Heart left ventricle (tissue), 16 donors: ENCODE measurements at places on chromosomes 16 and 17. TPM values are rescaled to one million over a fixed set of nuclear protein-coding genes. Genes with fewer than 3 reads are reported as not detected.

Gene EVI2B
- 2.1 TPM for total RNA-seq

Gene HOXB6
- total RNA-seq: 0.33 TPM

Gene SLC9A5
- total RNA-seq: 0.81 TPM

Gene SALL1
- not detected for total RNA-seq

Gene KCNG4
- total RNA-seq: not detected

Gene KRT40
- not detected for total RNA-seq

Gene TP53TG3D
- 0.38 TPM for total RNA-seq

Gene KCTD11
- total RNA-seq: 5.9 TPM

Gene CD300LB
- 0.57 TPM for total RNA-seq

Gene BHLHA9
- total RNA-seq: not detected

Gene MLYCD
- 38.4 TPM for total RNA-seq

Gene RGS11
- total RNA-seq: 11.8 TPM

Gene CLEC19A
- not detected for total RNA-seq

Gene MT1M
- total RNA-seq: 7.8 TPM

Gene RAC3
- 1.0 TPM for total RNA-seq

DNA sequence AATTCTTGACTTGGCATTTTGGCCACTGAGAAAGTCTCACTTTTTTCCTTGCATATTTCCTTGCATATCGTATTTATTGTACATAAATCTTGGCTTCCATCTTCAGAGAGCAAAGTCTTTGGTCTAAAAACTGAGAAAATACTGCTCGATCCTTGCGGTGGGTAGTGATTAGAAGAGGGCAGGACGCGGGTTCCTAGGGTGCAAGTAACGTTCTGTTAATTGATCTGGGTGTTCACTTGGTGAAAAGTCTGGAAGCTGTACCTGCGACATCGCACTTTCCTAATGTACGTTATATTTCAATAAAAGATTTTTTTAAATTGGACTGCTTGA lies 758 bp upstream of the UBALD2 start:
- DNase-seq: no peak

- no peak for DNase-seq
Observed at GRCh38 chr16:89140981-89141883, 30.3 kb upstream of the CDH15 start.

DNA sequence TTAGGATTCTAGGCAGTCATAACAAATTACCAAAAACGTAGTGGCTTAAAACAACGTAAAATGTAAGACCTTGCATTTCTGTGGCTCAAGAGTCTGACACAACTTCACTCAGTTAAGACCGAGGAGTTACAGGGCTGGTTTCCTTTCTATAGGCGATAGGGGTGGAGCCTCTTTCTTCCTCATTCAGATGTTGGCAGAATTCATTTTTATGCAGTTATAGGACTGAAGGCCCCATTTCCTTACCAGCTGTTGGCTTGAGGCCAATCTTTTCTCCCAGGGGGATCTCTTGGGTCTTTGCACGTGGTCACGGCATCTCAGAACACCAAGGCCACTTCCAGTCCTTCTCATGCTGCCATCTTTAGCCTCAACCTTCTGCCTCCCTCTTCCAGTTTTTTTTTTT lies 145.2 kb downstream of the KCNJ2 start:
- DNase-seq: no peak

DNA sequence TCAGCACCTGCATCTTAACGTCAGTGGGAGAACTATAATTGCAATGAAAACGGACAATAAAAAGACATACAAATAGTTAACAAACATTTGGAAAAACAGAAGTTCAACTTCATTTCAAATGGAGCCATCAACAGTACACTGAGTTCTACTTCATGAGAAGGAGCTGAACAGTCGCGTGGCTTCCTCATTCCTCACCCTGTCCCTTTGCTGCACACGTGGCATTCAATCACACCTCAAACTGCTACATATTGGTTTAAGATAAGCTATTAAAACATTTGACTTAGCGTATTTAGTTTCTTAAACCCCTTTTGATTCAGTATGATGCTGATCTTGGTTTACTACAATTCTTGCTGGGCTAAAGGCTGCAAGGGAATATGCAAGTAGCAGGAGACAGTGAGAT lies 76.8 kb downstream of the CDK5R1 start:
- DNase-seq: no peak

DNA sequence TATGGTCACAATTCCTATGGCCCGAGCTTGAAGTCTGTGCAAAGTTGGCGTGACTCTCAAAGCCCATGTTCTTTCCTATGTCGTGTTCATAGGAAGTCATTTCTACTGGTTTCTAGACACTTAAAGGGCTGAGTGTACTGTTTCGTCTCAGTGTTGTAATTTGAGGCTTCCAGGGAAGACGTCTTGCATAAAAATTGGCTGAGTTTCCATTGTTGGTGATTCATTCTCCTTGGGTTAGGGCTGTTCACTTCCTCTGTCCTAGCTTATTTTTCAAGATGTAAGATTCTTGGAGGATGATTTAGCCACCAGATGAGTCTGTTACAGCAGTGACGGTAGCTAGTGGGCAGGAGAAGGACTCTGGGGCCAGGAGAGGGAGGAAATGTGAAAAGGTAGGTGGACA lies 43.1 kb downstream of the PIK3R5 start:
- no peak for DNase-seq

GRCh38 chr17:28901866-28902818 lies 737 bp downstream of the DHRS13 start:
- DNase-seq: no peak

DNA sequence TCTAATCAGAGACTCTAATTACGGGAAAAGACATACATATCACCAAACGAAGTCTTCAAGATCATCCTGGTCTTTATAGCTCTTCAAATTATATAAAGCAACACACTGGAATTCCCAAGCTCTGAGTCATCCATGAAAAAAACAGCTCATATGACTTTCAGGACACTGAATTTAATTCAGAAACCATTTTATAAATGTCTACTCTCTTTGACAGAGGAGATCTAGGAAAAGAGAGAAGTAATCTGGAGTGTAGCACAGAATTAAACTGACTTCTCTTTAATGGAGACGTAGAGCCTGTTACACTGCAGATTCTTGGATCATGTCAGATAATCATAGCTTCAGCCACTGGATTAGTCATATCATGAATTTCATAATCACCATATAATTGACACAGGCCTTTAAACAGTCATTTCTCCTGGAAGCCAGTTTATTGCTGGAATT lies 86.8 kb upstream of the WSB1 start:
- DNase-seq: no peak

GRCh38 chr17:13813347-13814240 lies 211.9 kb upstream of the HS3ST3A1 start:
- DNase-seq: no peak

DNA sequence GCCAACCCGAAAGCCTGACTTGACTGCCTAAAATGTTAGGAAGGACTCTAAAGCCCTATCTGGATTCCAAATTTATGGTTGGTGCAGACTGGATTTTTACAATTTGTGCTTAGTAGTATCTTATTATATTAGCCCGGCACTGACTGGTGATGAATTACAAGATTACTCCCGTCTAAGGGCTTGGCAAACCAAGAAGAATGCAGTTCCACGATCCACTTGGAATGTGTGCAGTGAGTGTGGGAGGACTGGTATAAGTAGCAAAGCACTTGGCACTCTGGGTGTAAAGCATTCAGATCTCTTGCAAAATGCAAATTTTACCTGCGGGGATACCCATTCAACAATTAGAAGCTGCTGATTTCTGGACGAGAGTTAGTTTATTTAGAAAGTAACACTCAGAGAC lies 539.4 kb downstream of the MAF start:
- no peak for DNase-seq

DNA sequence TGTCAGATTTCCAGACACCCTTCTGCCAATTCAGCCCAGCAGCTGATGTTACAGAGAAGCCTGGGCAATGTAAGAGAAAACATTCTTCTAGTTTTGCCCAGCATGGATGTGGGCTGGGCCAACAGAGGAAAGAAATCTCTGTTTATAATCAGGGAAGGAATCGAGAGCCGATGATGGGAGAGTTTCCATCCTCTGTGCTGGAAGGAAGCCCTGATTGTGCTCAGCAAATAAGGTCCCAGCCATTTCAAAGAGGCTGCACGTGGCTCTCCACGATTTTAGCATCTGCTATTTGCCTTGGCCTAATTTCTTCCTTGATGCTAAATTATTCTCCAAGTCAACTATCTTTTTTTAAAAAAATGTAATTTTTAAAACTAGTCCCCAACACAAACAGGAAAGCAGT lies 70.0 kb downstream of the IRX6 start:
- DNase-seq: no peak

- peak; percentile 83 for DNase-seq
Observed at GRCh38 chr17:49497148-49498028, 2.3 kb downstream of the NGFR start.

DNA sequence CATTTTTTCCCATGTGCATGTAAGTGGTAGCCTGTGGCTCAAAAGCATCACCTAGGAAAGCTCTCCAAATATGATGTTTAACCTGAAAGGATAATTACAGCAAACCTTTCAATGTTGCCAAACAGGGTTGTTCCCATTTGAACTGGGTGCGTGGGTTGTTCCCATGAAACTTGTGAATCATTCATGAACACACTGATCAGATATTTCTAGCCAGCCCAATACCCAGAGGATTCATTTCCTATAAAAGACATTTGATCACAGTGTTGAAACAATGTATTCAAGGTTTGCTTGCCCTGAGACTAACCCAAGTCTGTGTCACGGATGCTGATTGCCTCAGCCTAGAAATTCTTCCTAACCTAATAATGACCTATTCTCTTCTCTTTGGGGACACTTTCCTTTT lies 12.9 kb downstream of the KRT39 start:
- no peak for DNase-seq

GRCh38 chr16:85840395-85840794 lies 40.9 kb downstream of the COX4I1 start:
- DNase-seq: no peak

DNA sequence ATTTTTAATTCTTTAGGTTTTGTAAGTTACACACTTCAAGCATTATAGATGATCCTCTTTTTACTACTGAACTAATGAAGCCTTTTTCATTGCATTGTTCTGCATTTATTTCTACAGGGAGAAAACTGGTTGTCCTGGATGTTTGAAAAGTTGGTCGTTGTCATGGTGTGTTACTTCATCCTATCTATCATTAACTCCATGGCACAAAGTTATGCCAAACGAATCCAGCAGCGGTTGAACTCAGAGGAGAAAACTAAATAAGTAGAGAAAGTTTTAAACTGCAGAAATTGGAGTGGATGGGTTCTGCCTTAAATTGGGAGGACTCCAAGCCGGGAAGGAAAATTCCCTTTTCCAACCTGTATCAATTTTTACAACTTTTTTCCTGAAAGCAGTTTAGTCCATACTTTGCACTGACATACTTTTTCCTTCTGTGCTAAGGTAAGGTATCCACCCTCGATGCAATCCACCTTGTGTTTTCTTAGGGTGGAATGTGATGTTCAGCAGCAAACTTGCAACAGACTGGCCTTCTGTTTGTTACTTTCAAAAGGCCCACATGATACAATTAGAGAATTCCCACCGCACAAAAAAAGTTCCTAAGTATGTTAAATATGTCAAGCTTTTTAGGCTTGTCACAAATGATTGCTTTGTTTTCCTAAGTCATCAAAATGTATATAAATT lies 53.0 kb downstream of the TUBD1 start:
- no peak for DNase-seq

DNA sequence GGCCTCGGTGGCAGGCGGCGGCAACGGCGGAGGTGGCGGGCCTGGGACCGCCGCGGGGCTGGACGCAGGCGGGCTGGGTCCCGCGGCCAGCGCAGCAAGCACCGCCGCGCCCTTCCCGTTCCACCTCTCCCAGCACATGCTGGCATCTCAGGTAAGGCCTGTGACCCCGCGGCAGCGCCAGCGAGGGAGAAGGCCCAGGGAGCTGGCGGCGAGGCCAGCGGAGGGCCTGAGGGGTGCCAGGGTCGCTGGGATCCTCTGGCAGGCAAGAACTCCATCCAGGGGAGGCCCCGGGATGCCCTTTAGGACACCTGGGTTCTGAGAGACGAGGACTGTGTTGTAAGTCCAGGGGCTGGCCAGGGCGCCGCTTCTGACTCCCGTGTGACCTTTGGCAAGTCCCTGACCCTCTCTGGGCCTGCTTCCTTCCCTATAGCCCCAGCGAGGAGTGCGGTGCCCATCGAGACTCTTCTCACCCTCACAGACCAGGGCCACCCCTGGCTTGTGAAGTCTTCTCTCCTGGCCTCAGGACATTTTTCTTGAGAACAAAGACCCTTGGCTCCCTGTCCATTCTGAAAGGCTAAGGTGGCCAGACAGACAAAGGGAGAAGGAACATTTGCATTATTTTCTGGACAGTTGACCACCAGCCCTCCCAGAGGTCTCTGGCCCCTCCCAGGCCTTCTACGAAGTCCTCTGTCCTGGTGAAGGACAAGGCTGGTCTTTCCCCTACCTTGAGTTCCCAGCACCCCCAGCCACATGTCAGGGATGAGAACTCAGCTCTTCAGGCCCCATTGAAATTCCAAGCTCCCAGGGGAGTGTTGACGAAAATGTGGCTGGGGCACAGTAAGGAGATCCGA lies 6.3 kb downstream of the TBX2 start:
- peak; percentile 24 for DNase-seq

- DNase-seq: no peak
Observed at GRCh38 chr17:60819447-60820130, 141.9 kb downstream of the BCAS3 start.

GRCh38 chr17:37488009-37488604 lies 1.6 kb upstream of the DUSP14 start:
- no peak for DNase-seq

DNA sequence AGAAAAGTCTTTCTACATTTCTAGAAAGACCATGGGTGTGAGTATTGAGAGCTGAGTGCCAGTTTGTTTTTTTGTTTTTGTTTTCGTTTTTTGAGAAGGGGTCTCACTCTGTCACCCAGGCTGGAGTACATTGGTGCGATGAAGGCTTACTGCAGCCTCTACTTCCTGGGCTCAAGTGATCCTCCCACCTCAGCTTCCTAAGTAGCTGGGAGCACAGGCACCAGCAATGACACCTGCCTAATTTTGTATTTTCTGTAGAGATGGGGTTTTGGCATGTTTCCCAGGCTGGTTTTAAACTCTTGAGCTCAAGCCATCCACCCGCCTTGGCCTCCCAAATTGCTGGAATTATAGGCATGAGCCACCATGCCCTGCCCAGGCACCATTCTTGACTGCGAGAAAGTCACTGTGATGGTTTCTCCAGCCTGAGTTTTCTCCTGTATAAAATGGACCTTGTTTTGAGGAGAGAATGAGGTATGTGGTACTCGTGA lies 673.8 kb downstream of the MAF start:
- DNase-seq: no peak

DNA sequence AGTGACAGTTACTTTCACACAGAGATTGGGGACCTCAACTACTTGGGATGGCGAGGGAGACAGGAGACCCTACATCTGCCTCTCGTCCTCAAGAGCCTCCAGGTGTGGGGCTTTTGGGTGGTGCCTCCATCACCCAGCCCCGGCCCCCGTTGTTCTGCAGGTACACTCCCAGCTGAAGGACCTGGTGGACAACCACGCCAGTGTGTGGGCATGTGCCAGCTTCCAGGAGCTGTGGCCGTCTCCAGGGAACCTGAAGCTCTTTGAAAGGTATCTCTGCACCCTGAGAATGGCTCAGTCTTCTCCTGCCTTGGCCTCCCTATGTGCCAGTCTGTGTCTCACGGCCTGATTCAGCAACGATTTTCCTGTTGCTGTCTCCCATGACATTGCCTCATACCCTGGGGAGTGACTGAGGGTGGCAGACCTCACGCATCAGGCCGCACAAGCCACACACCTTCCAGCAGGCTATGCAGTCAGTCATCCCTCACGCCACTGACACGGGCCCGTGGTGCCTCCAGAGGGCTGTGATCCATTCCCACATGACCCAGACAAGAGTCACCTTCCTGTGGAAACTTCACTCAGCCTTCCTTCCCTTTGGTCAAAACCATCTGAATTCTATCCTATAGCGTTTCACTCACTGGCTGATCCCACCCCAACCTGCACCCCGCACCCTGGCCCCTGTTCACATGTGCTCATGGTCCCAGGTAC lies 3.7 kb downstream of the CCNF start:
- no peak for DNase-seq
